ENCODE measurements at places on chromosomes 12 and 14. TPM values are rescaled to one million over a fixed set of nuclear protein-coding genes. Genes with fewer than 3 reads are reported as not detected.

DNA sequence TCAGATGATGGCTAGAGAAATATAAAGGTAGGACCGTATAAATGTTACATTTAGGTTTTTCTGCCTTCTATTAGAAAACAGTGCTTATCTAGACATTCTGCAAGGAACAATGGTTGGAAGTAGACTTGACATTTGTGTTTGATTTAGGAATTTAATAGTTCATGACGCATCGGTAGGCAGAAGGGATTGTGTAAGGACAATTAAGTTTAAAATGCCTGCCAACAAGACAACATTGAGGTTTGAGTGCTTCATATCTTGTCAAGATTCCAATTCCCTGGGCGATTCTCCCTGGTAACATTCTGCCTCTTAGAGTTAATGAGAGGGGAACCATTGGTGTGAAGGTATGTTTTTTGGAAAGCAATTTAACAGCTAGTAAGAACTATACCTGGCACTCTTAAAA lies 186.8 kb upstream of the RBM19 start:
- no peak for DNase-seq

PIK3C2G gene
- total RNA-seq: not detected

- DNase-seq: no peak
Measured at GRCh38 chr12:120814203-120814902, 88.7 kb downstream of the ACADS start.

OTX2 gene
- total RNA-seq: not detected

All from Right ventricle myocardium superior (tissue), 1 donor.